ENCODE measurements at places on chromosomes 6 and 20.

- DNase-seq = no peak
Measured at GRCh38 chr20:44714102-44714700, 968 bp upstream of the CCN5 start.

GRCh38 chr6:52261229-52261628, 16.9 kb upstream of the IL17F start:
- no peak for DNase-seq

DNA sequence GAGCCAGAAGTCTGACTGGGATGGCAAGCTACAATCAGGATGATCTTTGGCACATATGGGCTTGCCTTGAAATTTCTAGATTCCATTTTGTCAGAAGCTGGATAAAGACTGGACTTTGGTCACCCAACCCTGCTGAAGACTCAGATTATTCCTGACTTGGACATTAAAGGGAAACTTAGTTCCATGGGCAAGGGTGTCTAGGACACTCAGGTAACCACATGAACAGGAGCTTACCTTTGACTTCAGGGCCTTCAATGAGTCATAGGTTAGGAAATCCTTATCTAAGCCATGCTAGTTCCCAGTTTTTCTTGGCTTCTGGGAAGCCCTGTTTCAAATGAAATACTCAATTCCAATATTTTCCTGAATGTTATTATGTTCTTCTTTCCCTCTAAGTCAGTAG, 28.5 kb upstream of the IFNGR1 start:
- DNase-seq = no peak

DNA sequence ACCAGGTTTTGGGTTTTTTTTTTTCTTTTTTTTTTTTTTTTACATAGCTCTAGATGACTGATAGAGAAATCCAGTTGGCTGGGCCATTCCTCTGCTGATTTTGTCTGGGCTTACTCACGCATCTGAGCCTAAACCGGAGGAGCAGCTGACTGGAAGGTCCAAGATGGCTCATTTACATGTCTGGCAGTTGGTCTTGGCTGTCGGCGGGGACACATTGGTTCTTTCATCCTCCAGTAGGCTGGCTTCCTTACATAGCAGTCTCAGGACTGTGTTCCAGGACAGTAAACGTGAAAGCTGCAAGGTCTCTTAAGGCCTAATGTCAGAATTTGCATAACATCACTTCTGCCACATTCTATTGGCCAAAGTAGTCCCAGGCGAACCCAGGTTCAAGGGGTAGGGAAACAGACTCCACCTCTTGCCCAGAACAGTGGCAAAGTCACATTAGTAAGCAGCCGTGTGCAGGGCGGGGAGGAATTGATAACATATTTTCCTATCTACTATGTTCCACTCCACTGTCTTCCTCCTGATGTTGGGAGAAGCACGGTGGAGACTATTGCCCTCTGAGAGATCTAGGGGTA, 87.0 kb downstream of the CDH22 start:
- DNase-seq = no peak

DNA sequence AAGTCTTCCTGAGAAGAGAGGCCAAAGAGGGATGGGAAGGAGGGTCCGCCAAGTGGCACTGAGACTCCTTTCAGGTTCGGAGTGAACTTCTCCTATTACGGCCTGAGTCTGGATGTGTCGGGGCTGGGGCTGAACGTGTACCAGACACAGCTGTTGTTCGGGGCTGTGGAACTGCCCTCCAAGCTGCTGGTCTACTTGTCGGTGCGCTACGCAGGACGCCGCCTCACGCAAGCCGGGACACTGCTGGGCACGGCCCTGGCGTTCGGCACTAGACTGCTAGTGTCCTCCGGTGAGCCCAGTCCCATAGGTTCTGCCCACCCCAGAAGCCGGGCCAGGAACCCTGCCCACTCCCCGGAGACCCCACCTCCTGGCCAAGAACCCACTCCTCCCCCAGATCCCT, 4.1 kb downstream of the SLC22A7 start:
- DNase-seq = no peak

DNA sequence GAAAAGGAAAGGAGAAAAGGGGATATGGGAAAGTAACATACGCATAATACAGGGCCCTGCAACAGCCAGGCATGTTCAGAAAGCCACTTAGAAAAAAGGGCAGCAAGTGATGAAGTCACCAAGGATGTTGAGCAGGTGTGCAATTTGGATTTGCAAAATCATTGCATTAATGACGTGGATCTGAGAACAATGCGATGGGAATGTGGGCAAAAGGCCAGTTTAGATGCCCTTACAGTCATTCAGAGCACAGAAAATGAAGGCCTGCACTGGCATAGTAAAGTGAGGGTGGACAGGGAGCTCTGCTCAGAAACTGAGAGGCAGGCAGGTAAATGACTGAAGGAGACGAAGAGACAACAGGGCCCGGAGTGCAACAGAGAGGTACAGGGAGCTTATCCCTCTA, 123.7 kb upstream of the NHSL1 start:
- DNase-seq = no peak

DNA sequence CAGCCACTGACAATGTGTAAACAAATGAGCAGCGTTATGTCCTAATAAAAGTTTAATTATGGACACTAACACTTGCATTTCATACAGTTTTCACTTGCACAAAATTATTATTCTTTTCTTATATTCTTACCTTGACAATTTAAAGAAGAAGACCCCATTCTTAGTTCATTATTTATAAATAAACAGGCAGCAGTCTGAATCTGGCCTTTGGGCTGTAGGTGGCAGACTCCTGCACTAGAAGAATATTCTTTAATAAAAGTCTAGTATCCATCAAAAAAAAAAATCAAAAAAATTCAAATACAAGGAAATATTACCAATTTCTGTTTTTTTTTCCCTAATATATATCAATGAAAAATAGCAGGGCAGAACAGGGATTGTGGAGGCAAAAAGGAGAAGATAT, 24.8 kb downstream of the PTCHD4 start:
- DNase-seq = no peak

DNA sequence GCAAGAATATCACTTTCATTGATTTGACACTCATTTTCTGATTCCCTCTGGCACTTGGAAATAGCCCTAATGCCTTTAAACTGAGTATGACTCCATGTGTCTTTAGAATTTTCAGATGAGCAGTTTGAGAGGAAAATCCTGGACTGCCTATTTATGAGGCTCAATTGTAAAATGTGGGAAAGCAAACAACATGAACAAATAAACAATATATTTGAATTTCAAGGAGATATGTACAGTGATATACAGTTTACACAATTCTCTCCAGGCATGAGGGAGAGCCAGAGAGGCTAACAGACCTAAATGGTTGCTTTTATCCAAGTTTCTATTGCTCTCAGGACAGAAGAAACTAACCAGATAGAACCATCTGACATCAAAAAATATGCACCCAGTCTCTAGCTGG, 748.2 kb upstream of the NRSN1 start:
- DNase-seq = no peak

- DNase-seq = no peak
Measured at GRCh38 chr6:136526937-136527336, 23.3 kb downstream of the MAP7 start.

DNA sequence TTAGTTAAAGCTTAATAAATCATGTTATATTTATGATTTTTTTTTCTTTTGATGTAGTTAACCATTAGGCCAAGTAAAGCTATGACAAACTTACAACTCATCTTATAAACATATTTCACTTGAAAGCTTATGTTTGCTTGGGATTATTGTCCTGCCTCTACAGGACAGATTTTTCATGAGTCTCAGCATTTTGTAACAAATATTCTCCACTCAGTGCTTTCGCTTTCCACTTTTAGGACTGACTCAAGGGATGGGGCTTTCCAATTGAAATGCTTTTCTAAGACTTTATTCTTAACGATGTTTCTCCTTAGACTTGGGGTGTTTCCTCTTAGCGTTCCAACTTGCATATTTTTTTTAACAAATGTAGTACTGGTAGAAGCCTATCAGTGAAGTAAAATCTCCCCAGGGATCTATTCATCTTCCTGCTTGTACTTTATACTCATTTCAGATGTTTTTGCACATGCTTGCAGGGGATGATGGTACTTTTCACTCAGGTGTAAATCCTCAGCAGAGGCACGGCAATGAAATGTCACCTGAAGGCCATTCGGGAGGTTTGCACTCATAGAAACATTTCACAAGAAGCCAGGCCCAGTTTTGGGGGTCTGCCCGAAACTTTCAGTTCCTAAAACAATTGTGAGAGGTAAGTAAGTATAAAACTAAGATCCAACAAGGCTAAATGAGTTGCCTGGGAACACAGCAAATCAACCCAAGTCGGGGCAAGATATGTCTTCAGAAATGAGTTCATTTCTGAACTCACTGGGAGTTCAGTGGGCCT, 298.1 kb upstream of the FOXQ1 start:
- no peak for DNase-seq

DNA sequence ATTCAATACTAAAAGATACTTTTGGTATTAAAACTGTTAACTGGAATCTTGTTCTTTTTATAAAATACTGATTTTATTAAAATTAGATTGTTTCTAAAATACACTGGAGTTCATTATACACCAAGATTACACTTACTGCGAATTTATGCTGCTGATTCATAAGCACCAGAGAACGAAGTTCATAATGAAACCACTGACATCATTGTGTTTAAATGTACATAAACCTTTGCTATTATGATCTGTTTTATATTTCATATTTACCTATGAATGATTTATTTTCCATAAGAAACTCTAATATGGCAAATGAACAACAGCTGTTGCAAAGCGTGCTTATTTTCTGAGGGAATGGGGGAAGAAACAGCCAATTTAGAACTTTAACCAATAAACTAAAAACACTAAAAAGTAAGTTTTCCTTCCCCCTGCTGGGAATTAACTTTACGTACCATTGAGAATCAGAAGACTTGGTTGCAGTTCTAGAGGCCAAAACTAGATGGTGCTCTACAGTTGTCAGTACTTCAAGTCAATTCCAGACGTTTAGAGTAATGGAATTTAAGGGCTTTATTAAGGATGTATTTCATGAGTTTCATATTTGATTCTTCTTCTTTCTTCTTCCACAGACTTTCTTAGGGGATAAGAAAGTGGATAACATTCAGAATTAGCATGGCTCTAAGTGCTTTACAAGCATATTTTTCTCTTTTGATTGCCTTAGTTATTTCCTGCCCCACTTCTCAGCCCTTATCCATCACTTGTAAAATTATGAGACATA, 30.8 kb upstream of the COL19A1 start:
- no peak for DNase-seq

DNA sequence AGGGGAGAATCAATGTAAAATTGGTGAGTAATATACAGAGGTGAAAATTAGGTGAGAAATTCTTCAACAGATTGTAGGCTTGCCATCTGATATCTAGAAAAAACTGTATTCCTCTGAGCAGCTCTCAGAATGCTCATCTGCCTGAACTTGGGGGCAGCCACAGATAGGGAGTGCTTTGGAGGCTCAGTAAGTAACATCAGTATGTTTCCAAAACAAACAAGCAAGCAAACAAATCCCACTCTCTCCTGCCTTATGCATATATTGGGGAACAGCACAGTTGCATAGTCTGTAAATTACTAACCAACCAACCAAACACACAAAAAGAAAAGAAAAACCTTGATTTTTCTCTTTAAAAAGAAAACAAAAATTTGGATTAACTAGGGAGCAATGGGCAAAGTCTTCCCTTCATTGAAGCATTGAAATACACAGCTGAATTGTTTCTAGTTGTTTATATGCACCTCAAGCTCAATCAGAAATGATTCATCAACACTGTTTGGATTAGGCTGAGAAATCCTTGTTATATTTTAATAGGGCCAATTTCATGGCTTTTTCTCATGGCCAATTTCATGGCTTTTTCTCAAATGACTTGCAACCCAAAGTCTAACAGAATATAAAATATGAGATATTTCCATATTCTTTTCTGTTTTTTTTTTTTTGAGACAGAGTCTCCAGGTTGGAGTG, 50.1 kb upstream of the DEK start:
- DNase-seq = no peak

DNA sequence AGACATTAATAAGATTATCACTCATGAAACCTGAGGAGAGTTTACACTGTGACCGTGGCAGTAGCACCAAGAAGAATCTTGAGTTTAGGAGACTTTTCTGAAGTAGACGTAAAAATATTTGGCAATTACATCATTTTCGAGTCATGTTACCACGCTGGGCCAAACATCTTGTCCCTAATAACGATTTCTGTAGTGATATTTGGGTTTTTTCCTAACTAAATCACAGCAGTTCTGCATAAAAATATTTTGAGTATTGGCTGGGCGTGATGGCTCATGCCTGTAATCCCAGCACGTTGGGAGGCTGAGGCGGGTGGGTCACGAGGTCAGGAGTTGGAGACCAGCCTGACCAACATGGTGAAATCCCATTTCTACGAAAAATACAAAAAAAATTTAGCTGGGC, 262.4 kb downstream of the PHF3 start:
- DNase-seq = no peak

DNA sequence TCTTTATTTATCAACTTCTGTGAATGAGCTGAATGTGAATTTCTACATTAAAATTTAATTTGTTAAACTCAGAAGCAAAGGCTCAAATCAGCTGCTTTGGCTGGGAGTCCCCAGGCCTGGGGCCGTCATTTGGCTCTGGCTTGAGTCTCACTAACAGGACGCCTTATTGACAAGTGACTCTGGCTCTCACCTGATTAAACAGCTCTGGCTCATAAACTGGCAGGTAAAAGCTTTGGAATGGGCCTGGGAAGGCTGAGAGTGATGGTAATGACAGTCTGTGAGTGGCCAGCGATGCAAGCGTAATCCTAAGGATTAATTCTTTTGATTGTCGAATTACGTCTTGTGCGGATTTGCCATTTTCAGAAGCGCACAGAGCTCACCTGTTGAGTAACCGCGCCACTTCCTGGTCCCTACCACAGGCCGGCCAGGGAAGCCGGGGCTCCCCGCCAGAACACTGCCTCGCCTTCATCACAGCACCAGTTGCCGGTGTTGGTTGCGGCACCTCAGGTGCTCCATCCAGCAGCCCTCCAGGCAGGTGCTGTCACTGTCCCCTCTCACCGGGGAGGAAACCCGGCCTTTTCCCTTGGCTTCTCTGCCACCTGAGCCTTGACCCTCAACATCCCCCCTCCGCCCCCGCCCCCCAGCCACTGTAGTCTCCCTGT, 110.7 kb downstream of the ZDHHC14 start:
- DNase-seq = no peak

- no peak for DNase-seq
Measured at GRCh38 chr6:41767112-41767833, 12.4 kb downstream of the FRS3 start.

GRCh38 chr6:73006146-73006545, 219.2 kb downstream of the KHDC1L start:
- DNase-seq = no peak

- DNase-seq = no peak
Measured at GRCh38 chr6:16851044-16851540, 89.8 kb upstream of the ATXN1 start.

GRCh38 chr6:44772838-44773237, 385.3 kb downstream of the CDC5L start:
- no peak for DNase-seq

GRCh38 chr6:149901444-149902140, 3.7 kb upstream of the RAET1E start:
- DNase-seq = no peak

GRCh38 chr20:17933711-17934110, 34.9 kb downstream of the SNX5 start:
- no peak for DNase-seq

GRCh38 chr6:161498359-161498758, 224.5 kb upstream of the AGPAT4 start:
- DNase-seq = no peak

All from activated CD4-positive, alpha-beta T cell treated with anti-CD3 and anti-CD28 coated beads, Interleukin-2, amount 50 U/mL, for 48 hours (primary cell).